ENCODE measurements at places on chromosomes 11 and 22.

GRCh38 chr11:72411623-72412419, 22.5 kb downstream of the CLPB start:
- DNase-seq: no peak

DNA sequence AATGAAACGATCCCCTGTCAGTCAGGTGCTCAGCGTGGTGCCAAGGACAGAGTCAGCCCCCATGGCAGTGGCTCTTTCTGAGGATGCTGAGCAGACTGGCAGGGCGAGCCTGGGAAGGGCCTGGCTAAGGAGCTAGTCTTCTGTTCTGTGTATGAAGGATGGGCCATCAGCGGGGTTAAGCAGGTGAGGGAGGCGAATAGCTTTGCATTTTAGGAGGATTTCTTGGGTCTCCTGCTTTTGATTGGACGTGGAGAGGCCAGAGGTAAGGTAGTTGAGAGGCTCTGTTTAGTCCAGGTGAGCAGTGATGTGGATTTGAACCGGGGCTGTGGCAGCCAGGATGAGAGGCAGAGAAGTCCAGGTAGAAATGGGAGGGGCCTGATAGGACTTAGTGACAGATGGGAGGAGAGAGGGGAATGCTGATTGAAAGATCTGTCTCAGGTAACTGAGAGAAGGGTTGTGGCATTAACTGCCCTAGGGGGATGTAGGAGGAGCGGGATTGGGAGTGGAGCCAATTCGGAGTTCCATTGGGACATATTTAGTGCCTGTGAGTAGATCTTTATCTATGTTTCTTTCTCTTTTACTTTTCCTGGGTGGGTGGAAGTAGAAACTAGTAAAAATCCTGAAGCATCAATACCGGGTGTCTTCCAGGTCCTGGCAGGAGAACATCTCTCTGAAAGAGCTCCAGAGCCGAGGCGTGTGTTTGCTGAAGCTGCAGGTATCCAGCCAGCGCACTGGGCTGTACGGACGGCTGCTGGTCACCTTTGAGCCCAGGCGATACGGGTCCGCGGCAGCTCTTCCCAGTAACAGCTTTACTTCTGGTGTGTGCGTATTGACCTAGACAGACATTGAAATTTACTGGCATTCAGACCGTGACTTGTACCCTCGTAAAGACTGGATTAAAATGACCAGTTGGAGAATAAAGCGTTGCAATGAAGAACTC, 2.0 kb downstream of the IGHMBP2 start:
- DNase-seq: no peak

DNA sequence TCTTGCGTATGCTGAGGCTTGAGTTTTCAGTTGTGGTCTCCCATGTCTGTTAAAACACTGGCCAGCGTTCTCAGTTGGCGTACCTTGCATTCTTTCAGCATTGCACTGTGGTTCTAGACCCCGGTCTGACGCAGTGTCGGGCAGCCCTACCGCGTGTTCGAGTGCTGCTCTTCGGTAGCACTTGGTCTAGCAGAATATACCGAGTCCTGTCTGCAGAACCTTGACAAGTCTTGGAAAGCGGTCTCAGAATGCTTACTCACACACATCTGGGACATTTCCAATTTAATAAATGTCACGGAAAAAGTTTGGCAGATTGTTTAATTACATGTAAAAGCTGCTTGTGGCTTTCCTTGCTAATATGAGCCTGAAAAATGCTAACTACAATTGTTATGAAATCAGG, 32.6 kb downstream of the PPFIA1 start:
- no peak for DNase-seq

GRCh38 chr22:38754751-38755154, 1.0 kb downstream of the SUN2 start:
- DNase-seq: no peak

- no peak for DNase-seq
Measured at GRCh38 chr11:76798671-76799065, 15.5 kb downstream of the TSKU start.

GRCh38 chr11:34558673-34559072, 45.1 kb upstream of the ELF5 start:
- DNase-seq: no peak

- no peak for DNase-seq
Measured at GRCh38 chr11:31254415-31254814, 115.1 kb downstream of the DCDC1 start.

Data from right forelimb (tissue), 1 donor.